ENCODE measurements at places on chromosomes 6 and 20.

GRCh38 chr6:152746172-152746553, 4.4 kb upstream of the VIP start:
- no peak for DNase-seq

DNA sequence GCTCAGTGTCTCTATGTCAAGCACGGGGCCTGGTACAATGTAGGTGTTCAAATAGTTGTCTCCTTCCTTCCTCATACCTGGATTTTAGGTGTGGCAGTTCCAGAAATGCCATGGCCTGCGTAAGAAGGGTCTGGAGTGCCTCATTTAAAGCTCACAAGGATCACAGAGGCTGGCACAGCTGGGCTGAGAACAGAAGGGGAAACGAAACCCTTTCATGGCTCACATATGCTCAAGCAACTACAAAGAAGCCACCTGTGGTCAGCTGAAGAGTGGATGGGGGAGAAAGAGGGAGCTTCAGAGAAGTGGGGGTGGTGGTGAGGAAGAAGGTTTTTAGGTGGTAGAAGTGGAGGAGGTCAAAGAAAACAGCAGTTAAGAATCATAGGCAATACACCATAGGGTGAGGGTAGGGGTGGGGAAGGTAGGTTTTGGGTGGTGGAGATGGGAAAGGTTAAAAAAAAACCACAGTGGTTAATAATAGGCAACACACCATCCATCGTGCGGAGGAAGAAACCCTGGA, 17.0 kb upstream of the TOP1 start:
- DNase-seq = no peak

- DNase-seq = no peak
Observed at GRCh38 chr20:32493356-32493755, 91.8 kb downstream of the NOL4L start.

- no peak for DNase-seq
Observed at GRCh38 chr20:54475334-54476168, at the start of gene DOK5. TSS of gene DOK5 (plus strand) at chr20:54475593. CDS start at chr20:54475947, 354 bp downstream.

- no peak for DNase-seq
Observed at GRCh38 chr20:44836601-44837120, 26.3 kb upstream of the RIMS4 start.

GRCh38 chr6:106159531-106159940, 73.4 kb downstream of the PRDM1 start:
- DNase-seq = no peak
